ENCODE measurements at places on chromosomes 12 and 14. TPM values are rescaled to one million over a fixed set of nuclear protein-coding genes. Genes with fewer than 3 reads are reported as not detected.

DNA sequence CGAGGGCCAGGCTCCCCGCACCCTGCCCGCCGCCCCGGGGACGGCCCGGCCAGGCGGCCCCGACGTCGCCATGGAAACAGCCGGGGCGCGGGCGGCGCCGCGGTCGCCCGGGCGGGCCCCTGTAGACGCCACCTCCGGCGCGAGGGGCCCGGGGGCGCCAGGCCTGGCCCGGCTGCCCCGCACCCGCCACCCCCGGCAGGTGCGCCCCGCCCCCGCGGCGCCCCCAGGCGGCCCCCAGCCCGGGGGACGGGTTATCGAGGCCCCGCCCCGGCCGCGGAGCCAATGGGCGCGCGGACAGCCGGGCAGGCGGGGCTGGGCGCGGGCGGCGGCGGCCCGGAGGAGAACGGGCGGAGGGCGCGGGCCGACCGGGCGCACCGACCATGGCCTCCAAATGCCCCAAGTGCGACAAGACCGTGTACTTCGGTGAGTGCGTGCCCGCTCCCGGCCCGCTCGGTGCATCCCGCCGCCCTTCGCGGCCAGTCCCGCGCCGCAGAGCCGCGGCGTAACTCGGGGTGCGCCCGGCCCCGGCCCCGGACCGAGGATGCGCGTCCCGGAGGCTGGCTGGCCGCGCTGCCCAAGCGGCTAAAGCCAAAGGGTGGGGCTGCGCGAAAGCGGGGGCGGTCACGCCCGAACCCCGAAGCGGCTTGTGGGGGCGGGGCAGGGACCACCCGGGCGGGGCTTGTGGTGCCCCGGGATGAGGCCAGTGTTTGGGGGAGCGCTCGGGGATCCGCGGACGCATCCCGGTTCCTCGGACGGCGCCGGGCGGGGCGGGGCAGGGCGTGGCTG lies at the start of gene CRIP2:
TSS of gene CRIP2 (plus strand) at position 339 of the 786 bp plus-strand sequence. CDS start at position 381, 42 bp downstream.
- H3K4me3 ChIP-seq, result peak within 1 kb of the TSS; percentile 71
- peaks cover 11% of the 10 kb centered on the region for H3K4me1 ChIP-seq
- peak; percentile 44 for DNase-seq
- H3K36me3 ChIP-seq, result peaks cover 5% of the 10 kb centered on the region
- no peak within 1 kb of the TSS for H3K27ac ChIP-seq

- peak overlapping the region; percentile 70 for H3K27ac ChIP-seq
- H3K27me3 ChIP-seq, result no peaks in the 10 kb centered on the region
- H3K4me1 ChIP-seq, result peaks cover 77% of the 10 kb centered on the region
- no peak for DNase-seq
- H3K4me3 ChIP-seq, result no peak overlapping the region
- peaks cover 52% of the 10 kb centered on the region for H3K36me3 ChIP-seq
Measured at GRCh38 chr12:101794574-101794973, 36.2 kb downstream of the GNPTAB start.

- H3K36me3 ChIP-seq, result no peaks in the 10 kb centered on the region
- H3K27me3 ChIP-seq, result peaks cover 7% of the 10 kb centered on the region
- no peak for DNase-seq
- H3K27ac ChIP-seq, result no peak overlapping the region
Measured at GRCh38 chr12:112564160-112564784, 145.5 kb downstream of the PTPN11 start.

DNA sequence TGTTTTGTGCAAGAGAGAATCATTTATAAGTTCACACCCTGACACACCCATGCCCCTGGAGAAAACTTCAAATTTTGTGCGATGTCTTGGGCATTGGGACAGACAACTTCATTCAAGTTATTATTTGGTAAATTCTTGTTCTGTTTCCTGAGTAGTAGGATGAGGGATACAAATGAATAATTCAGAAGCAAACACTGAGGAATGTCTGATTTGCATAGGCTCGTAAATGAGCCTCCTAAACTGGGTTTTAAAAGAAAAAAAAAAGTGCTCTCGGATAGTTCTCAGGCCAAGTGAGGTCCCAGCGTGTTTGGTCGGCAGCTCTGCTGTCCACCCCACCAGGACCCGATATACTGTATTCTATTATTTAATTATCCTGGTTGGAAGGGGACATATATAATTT lies 134.7 kb upstream of the CPM start:
- H3K36me3 ChIP-seq, result no peaks in the 10 kb centered on the region
- DNase-seq, result no peak
- no peak overlapping the region for H3K4me3 ChIP-seq

IL31 gene
- total RNA-seq, result not detected

JAG2 gene
- 3.0 TPM for total RNA-seq

NKX2-1 gene
- total RNA-seq, result not detected
